ENCODE measurements at places on chromosomes 4 and X.

GRCh38 chr4:138952411-138952810 is 63.2 kb upstream of the NOCT start:
- DNase-seq: no peak

DNA sequence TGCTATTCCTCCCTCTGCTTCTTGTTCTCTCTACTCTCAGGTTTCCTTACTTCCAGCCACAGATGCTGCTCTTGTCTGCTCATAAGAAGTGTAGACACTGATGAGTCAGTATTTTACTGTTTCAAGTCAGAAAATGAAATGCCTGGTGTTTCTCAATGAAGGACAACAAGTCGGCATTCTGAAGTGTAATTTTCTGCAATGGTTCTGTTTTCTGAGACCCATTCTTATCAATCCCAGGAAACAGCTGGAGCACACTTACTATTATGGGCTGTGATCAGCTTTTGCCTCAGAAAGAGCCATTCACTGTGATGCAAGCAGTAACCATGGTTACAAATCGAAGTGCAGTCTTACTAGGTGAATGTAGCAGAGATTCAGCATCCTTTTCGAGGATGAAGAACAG is 42.0 kb downstream of the SLC4A4 start:
- DNase-seq: no peak

DNA sequence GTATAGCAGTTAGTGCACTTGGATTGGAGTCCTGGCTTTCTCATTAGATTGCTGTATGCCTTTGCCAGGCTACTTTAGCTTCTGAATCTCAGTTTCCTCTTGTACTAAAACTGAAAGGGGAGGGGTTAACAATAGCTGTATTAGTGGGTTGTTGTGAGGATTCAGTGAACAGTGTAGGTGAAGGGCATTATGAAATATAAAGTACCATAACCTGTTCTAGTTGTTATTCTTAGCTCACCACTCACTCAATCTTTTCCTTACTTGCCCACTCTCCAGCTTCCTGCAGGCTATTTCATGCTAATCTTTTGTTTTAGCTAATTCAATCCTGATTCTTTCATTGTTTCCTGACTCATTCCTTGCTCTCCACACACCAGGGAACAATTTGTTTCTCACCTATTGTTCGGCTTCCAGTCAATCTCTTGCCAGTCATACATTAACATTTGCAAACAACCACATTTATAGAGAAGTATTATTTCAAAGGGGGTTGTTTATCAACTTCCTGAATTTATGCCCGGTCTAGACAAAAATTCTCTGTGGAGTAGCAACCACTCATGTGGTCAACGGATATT is 50.6 kb upstream of the EDA start:
- DNase-seq: no peak

DNA sequence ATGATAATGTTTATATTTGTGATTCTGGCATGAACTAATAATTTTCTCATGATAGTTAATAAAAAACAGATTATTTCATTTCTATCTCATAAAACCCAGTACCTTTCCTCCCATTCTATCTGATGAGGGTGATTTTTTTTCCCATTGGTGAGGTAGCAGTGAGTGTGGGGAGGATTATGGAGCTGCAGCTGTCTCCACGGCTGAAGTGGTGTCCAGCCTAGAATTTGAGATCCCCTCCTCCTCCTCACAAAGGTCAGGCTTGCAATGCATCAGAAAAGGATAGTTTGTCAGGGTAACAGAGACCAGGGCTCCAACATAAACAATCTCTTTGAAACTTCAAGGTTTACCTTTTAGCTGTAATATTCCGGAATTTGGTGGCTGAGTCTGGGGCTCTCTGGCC is 60.9 kb downstream of the C4orf51 start:
- DNase-seq: no peak

DNA sequence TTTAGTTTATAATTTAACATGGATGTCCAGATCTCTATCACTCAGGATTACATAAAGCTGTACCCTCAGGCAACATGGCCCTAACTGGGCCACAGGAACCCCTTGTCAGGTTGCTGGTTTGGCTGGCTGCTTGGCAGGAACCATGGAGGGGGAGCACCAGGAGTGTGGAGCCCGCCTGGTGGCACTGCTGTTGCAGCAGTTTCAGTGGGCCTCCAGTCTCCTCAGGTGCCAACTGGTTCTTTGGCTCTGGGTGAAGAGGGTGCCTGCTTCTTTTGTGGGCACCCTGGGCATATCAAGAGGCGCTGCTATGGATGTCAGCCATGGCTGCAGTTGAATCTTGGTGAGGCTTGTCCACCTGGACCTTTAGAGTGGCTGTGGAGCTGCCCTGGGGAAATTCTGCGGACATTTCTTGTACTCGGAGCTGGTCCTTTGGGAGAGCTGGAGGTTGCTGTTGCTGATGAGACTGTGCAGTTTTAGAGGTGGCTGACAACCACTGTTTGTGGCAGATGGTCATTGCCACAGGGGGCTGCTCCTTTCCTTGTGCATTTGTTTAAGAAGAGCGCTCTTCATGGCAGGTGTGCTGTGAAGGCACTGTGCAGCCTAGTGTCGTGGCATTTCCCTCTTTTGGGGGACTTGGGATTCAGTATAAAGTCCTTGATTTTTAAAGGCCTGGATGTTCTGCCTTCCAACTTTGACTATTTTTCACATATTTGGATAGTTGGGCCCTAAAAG is 10.3 kb upstream of the SMIM14 start:
- DNase-seq: no peak

GRCh38 chr4:53089936-53090729 is 228.0 kb downstream of the RASL11B start:
- peak; percentile 2 for DNase-seq

- DNase-seq: no peak
These were observed 1351.2 kb downstream of the STIM2 start for GRCh38 chr4:28211676-28212470.
